ENCODE measurements at places on chromosomes 1 and 21.

GRCh38 chr1:206472886-206473285, 2.6 kb downstream of the IKBKE start:
- peak overlapping the region; percentile 94 for H3K27ac ChIP-seq
- peaks cover 62% of the 10 kb centered on the region for H3K4me1 ChIP-seq
- H3K27me3 ChIP-seq, result no peaks in the 10 kb centered on the region

DNA sequence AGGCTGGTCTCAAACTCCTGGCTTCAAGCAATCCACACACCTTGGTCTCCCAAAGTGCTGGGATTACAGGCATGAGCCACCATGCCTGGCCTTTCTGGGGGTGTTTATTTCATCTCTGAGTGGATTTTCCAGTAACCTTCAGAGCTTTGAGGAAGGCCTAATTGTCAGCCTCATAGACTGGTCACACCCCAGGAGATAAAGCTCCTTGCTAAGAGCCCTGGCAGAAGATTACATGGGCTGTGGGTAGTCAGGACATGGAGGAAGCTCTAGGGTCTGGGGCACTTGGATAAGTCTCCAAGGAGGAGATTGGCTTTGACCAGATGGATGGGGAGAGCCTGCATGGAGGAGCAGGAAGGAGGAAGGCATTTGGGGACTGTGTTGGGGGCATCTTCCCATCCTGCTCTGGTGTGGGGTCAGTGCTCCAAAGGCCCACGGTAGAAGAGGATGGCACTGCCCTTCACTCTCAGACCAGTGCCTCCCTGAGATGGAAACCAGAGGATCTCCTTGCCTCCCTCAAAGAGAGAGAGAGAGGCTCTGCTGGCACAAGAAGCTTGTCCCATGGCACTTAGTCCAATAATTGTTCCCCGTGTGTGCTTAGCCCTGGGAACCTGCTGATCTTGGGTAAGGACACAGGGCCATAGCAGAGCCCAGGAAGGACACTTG, 14.7 kb upstream of the GSTM4 start:
- DNase-seq, result peak; percentile 6
- no peaks in the 10 kb centered on the region for H3K27me3 ChIP-seq
- peaks cover 22% of the 10 kb centered on the region for H3K4me1 ChIP-seq
- H3K36me3 ChIP-seq, result no peaks in the 10 kb centered on the region
- no peak overlapping the region for H3K27ac ChIP-seq
- no peak overlapping the region for H3K4me3 ChIP-seq

DNA sequence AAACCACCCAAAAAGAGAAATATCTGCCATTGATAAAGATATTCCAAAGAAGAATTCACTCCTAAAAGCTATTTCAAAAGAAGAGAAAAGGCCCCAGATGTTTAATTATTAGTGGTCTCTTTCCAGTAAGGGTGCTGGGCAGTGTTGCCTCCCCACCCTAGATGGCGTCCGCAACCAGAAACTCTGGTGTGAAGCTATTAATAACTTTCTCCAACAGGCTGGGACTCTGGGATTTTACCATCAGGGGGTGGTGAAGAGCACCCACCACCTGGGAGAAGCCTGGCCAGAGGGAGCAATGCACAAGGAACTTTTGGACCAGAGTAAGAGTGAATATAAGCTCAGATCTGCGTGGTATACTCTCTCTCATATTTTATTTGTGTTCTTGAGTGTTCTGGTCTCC, 115.4 kb upstream of the TIAM1 start:
- no peaks in the 10 kb centered on the region for H3K36me3 ChIP-seq
- H3K27ac ChIP-seq, result no peak overlapping the region
- no peaks in the 10 kb centered on the region for H3K4me1 ChIP-seq
- DNase-seq, result no peak
- peaks cover 14% of the 10 kb centered on the region for H3K27me3 ChIP-seq
- no peak overlapping the region for H3K4me3 ChIP-seq

GRCh38 chr1:173249349-173249748, 42.2 kb upstream of the TNFSF4 start:
- no peaks in the 10 kb centered on the region for H3K36me3 ChIP-seq
- no peak overlapping the region for H3K4me3 ChIP-seq
- no peaks in the 10 kb centered on the region for H3K4me1 ChIP-seq
- no peak overlapping the region for H3K27ac ChIP-seq

GRCh38 chr1:84619383-84620102, 45.3 kb upstream of the CTBS start:
- DNase-seq, result no peak
- H3K4me3 ChIP-seq, result peak overlapping the region; percentile 59
- peaks cover 23% of the 10 kb centered on the region for H3K4me1 ChIP-seq

DNA sequence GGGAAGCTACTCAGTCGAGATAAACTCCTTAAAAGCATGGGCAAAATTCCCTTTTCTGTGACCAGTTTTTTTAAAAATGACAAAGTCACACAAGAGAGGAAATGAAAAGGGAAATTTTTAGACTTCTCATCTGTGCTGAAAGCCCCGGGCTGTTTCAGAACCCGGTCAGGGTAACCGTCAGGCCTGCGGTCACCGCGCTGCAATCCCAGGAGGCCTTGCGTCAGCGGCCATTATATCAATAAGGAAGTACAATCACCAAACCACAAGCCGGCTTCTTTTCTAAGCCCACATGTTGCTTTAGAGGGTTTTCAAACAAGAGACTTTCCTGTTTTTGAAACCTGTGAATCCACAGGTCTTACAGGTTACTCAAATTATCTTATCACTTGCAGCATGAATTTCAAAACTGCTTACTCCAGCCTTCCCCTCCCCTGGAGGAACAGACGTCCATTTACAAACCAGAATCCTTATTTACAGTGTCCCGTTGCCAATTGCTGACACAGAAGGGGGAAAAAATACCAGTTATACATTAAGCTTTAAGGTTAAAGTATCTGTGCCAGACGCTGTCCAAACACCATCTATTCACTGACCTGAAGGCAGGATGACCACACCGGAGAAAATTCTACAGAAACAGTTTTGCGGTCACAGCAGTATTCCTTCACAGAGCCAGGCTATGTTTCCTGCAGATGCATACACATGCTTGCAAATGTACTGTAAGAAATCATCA, 165.3 kb downstream of the TOMM20 start:
- no peaks in the 10 kb centered on the region for H3K27me3 ChIP-seq
- H3K36me3 ChIP-seq, result peaks cover 25% of the 10 kb centered on the region
- peak overlapping the region; percentile 62 for H3K4me3 ChIP-seq

DNA sequence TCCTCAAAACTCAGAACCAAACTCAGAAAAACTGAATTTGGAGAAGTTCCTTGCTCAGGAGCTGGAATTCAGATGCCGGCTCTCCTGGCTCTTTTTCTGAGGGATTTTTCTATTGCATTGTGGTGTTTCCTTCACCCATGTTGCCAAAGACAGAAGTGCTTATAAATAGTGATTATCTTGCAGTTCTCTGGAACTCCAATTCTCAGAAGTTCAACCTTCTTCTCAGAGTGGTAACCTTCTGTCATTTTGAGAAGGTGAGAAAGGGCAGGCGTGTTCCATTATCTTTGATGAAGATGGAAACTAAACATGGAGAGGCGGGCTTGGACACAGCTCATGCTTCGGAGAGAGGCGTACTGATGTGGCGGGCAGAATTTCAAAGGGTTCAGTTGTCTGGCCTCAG, 12.4 kb upstream of the ETV3 start:
- peaks cover 77% of the 10 kb centered on the region for H3K4me1 ChIP-seq
- no peak for DNase-seq
- no peaks in the 10 kb centered on the region for H3K27me3 ChIP-seq
- H3K4me3 ChIP-seq, result peak overlapping the region; percentile 40
- H3K36me3 ChIP-seq, result peaks cover 5% of the 10 kb centered on the region

GRCh38 chr1:197825541-197825940, 50.3 kb upstream of the DENND1B start:
- H3K4me1 ChIP-seq, result peaks cover 3% of the 10 kb centered on the region
- H3K27me3 ChIP-seq, result peaks cover 35% of the 10 kb centered on the region
- DNase-seq, result no peak
- no peak overlapping the region for H3K4me3 ChIP-seq
- no peaks in the 10 kb centered on the region for H3K36me3 ChIP-seq

- H3K36me3 ChIP-seq, result peaks cover 25% of the 10 kb centered on the region
- peaks cover 46% of the 10 kb centered on the region for H3K4me1 ChIP-seq
- H3K27ac ChIP-seq, result peak overlapping the region; percentile 100
These were observed 1.1 kb upstream of the LCK start for GRCh38 chr1:32249831-32250525.

DNA sequence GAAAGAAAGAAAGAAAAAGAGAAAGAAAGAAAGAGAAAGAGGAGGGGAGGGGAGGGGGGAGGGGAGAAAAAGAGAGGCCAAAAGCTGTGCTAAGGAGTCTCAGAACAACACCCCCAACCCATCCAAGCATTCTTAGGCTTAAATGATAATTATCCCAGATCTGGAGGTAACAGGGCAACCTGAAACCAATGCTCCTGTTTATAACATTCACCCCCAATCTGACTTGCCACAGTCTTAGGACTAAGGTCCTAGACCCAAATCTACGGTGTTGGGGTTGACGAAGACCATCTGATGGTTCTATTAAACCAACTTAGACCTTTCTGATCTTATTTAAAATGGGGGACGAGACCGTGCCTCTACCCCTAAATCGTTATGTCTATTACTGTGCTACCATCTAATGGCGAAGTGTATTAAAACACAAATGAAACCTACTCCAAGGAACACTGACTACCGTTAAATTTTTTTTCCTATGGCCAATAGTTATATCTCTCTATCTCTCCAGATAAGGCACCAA, 119.3 kb upstream of the CDC42BPA start:
- H3K4me3 ChIP-seq, result no peak overlapping the region
- peaks cover under 1% of the 10 kb centered on the region for H3K4me1 ChIP-seq
- peaks cover 17% of the 10 kb centered on the region for H3K27me3 ChIP-seq

GRCh38 chr1:8878448-8878697, at the start of gene ENO1:
Gene ENO1 (minus strand): TSS chr1:8878686. CDS start chr1:8874908, 3,778 bp downstream.
- peaks cover 32% of the 10 kb centered on the region for H3K4me1 ChIP-seq
- H3K27me3 ChIP-seq, result no peaks in the 10 kb centered on the region
- H3K27ac ChIP-seq, result peak within 1 kb of the TSS; percentile 100
- H3K36me3 ChIP-seq, result peaks cover 55% of the 10 kb centered on the region
- DNase-seq, result no peak
- peak within 1 kb of the TSS; percentile 98 for H3K4me3 ChIP-seq

- H3K4me1 ChIP-seq, result peaks cover 2% of the 10 kb centered on the region
- H3K4me3 ChIP-seq, result no peak overlapping the region
- no peak for DNase-seq
- H3K36me3 ChIP-seq, result no peaks in the 10 kb centered on the region
- H3K27ac ChIP-seq, result no peak overlapping the region
These were observed 29.3 kb upstream of the MAN1C1 start for GRCh38 chr1:25587290-25587689.

GRCh38 chr1:161021165-161021969, 415 bp upstream of the F11R start:
- no peaks in the 10 kb centered on the region for H3K27me3 ChIP-seq
- DNase-seq, result peak; percentile 74
- peaks cover 38% of the 10 kb centered on the region for H3K4me1 ChIP-seq

DNA sequence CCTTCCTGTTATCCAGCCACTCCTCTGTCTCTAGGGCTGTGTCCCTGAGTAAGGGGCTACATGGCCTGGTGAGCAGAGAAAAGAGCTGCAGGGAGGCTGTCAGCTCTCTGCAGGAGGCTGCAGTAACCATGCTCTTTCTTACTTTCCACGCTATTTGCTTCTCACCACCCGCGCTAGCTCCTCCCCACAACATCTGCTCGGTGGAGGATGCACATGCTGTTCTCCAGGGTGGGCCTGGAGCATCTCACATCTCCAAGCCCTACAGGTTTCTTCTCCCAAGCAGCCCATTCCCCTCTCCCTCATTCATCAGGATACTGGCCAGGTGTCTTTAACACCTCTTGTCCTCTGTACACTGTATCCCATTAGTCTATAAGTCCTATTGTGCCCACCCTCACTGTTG, 103.8 kb downstream of the IER5 start:
- H3K4me3 ChIP-seq, result no peak overlapping the region
- no peak for DNase-seq
- peaks cover 1% of the 10 kb centered on the region for H3K4me1 ChIP-seq
- H3K27me3 ChIP-seq, result peaks cover 15% of the 10 kb centered on the region
- no peak overlapping the region for H3K27ac ChIP-seq
- no peaks in the 10 kb centered on the region for H3K36me3 ChIP-seq

- peaks cover 3% of the 10 kb centered on the region for H3K36me3 ChIP-seq
- H3K27me3 ChIP-seq, result peaks cover 12% of the 10 kb centered on the region
- H3K4me1 ChIP-seq, result peaks cover 8% of the 10 kb centered on the region
- no peak overlapping the region for H3K27ac ChIP-seq
- no peak overlapping the region for H3K4me3 ChIP-seq
- no peak for DNase-seq
These were observed 12.6 kb upstream of the IFNAR1 start for GRCh38 chr21:33312121-33312520.

DNA sequence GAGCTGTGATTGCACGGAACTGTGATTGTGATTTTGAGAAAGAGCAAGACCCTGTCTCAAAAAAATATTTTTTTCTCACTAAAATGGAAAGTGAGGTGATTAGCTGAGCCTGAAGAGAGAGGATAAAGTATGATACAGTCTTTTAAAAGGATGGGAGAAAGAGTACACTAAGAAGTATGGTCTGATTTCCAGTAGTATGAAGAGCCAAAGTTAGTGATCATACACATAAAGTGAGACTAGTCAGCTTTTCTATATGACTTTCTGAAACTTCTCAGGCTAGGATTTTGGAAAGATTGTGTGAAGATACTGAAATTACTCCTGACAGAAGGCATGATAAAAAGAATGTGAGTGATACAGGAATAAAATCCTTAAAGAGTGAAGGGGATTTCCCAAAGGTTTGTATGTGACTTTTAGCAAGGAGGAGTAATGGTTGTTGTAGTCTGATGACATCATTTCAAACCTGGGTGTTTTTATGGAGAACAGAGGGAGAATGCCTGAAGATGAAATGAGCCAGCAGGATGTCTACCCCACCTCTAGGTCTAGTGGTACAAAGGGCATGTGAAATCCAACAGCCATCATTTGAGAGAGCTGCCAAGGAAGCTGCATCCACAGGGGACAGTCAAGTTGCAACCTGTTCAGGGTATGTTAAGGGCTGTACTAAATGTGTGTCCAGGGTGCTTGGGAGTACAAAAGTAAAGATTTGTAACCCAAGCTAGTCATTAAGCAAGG, 157.7 kb downstream of the PIK3R3 start:
- no peak overlapping the region for H3K27ac ChIP-seq
- DNase-seq, result no peak
- no peaks in the 10 kb centered on the region for H3K36me3 ChIP-seq
- H3K27me3 ChIP-seq, result no peaks in the 10 kb centered on the region
- no peaks in the 10 kb centered on the region for H3K4me1 ChIP-seq

- no peak for DNase-seq
- H3K36me3 ChIP-seq, result no peaks in the 10 kb centered on the region
- H3K27me3 ChIP-seq, result peaks cover 1% of the 10 kb centered on the region
- H3K4me1 ChIP-seq, result no peaks in the 10 kb centered on the region
- H3K4me3 ChIP-seq, result no peak overlapping the region
These were observed 30.1 kb downstream of the SGIP1 start for GRCh38 chr1:66563941-66564630.

GRCh38 chr1:27626031-27626935, 8.7 kb downstream of the FGR start:
- no peaks in the 10 kb centered on the region for H3K36me3 ChIP-seq
- H3K27me3 ChIP-seq, result no peaks in the 10 kb centered on the region
- no peak for DNase-seq
- no peak overlapping the region for H3K4me3 ChIP-seq

All from activated T-helper 2 cell treated with anti-CD3 and anti-CD28 coated beads, Interferon-gamma antibody, Interleukin-2, Interleukin-4, amounts not matched to agents 10 μg/mL and 5 μg/mL and 100 μg/mL, durations not matched to agents 14 hours and 24 hours and 36 hours (primary cell).